ENCODE measurements at places on chromosomes 16 and 17.
A peak's percentile ranks its signal among the peaks of the same experiment; 100 is the strongest.

- DNase-seq: no peak
Observed at GRCh38 chr17:70869402-70870085, 700.2 kb downstream of the KCNJ2 start.

DNA sequence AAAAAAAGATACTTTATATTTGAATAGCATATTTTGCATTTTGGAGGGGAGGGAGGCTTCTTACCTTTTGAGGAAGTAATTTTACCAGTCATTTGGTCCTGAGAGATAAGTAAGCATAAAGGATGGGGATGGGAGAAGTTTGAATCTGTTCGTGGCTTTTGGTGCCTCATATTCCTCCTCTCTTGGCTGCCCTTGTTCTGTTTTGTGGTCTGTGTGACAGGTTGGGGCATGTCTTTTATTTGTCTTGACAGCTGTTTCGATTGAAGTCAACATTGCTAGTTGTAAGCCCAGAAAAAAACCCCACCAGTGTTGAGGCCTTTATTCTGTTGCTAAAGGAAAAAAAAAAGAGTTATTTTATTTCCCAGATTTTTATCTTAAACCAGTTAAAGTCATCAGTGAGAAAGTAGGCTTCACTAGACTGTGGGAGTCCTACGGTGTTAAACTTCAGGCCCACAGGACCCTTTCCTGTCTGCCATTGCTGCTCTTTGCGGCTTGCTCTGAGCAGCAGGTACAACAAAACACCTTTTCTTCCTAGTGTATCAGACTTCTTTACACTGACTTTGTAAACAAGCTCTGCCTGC lies 11.4 kb downstream of the SLC7A6 start:
- no peak for DNase-seq

DNA sequence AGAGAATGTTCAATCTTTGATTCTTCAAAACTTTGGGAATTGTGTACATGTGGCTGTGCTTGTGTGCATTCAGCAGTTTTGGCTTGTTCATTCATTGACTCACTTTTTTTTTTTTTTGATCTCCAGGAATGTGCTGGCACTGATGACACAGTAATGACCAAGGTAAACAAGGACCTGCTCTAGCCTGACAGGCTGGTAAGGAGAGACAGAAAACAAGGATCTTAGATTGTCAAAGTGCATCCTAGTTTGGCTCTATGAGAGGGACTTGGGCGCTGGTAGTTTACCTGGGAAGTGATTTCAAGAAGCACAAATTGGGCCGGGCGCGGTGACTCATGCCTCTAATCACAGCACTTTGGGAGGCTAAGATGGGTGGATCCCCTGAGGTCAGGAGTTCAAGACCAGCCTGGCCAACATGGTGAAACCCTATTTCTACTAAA lies 233.1 kb upstream of the WSCD1 start:
- no peak for DNase-seq

GRCh38 chr17:36942019-36942599 lies 4.8 kb downstream of the LHX1 start:
- peak; percentile 51 for DNase-seq

DNA sequence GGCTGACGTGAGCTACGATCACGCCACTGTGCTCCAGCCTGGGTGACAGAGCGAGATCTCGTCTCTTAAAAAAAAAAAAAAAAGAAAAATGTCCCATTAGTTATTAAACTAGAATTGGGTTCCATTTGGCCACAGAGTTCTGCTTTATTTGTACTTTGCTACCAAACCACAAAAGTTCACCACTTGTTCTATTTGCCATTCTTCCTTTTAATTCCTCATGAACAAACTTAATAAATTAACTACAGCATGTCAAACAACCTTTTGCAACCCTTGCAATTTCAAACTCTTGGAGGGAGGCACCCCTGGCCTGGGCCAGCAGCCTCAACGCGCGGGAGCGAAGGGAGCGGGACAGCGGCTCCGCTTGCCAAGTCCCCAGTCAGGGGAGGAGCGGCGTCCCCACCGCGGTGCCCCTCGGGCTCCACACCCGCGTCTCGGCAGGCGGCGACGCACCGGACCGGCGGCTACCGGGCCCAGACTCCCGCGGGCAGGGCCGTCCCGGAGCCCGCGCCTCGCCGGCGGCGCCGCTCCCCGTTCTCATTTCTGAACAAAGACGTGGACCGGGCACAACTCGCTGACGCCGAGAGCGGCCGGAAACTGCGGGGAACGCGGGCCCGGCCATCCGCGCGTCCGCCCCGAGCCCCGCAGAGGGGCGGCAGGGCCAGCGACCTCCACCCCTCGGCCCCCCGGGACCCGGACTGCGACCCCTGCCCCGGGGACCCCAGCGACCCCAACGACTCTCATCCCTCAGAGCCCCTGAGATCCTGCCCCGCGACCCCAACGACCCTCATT lies 775 bp downstream of the CYTH1 start:
- DNase-seq: peak; percentile 66

GRCh38 chr17:2980904-2981246 lies 82.5 kb downstream of the OR1D5 start:
- no peak for DNase-seq

Measured in suppressor macrophage (primary cell).